ENCODE measurements at places on chromosomes 2 and 18.
A peak's percentile ranks its signal among the peaks of the same experiment; 100 is the strongest.

DNA sequence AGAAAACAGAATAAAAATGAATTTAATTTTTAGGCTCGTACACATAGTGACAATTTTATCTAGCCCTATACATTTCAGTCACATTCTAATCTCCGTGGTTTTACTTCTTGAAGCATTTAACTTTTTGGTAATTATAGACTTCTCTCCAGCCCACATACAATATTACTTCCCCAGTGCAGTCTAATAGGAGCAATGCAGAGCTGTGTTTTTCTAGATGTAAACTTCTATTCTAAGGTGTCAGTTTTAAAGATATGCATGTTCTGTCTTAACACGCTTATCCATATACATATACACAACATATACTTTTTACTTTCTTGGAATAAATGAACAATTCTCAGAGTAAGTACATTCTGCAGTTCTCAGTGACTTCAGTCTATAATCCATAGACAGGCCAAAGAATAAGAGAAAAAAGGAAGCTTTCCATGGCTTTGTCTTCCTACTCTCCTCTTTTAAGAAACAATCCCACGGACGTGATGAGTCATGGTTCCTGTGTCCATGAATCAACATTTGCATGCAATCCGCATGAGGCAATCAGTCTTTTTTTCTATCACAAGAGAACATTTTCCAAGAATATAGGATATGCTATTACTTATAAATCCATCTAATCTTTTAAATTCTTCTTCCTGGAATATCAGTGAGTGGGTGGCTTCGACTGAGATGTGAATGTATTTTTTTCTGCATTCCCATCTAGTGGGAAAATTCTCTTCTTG, 42.8 kb downstream of the CCDC102B start:
- no peak for DNase-seq

DNA sequence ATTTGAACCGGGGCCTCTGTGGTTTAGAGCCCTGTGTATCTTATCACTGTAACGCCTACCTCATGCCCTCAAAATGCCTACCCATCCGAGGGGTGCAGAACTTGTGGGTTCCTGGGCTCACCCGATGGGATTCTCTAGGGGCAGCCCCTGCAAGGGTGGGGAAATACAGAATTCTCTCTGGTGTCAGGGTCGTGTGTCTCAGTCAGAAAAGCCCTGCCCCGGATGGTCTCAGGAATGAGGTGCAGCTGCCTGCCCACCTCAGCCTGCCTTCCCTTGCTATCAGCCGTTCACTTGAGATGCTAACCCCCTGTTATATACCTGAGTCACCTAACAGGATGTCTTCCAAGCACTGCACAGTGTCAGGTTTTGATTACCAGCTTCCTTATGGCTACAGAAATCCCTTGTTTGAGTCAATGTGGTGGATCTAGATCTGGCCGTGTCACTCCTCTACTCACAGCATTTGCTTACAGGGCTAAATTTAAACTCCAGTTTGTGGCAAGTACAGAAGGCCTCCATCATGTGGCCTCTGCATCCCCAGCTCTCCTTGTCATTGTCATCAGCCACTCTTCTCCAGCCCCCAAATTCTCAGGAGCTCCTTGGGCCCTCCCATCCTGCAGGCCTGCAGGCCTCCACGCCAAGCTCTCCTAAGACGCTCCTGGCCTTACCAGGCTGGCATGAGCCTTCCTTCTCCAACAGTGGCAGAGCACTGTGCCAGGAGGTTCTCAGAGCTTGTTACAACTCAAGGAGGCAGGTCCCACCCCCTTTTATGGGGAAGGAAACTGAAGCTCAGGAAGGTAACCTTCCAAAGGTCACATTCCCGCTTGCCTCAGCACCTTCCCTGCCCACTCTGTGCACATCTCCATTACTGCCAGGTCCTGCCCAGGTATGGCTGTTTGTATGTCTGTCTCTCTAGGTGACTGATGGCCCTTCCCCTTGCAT, 14.3 kb upstream of the MAP3K2 start:
- DNase-seq, result peak; percentile 35

DNA sequence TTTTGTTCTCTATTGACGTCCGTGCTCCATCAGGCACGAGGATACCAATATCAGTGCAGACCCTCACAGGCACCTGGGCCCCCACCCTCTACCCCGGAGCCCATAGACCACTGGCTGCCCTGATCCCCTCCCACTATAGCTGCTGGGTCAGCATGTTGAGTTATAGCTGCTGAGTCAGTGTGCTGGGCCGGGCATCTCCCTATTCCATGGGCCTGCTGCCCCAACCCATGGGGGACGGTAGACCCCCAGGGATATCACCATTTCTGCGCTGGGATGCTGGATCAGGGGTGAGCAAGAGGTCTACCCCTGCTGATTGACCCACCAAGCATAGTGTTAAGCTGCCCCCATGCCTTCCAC, 100.1 kb upstream of the ST3GAL5 start:
- DNase-seq, result no peak

DNA sequence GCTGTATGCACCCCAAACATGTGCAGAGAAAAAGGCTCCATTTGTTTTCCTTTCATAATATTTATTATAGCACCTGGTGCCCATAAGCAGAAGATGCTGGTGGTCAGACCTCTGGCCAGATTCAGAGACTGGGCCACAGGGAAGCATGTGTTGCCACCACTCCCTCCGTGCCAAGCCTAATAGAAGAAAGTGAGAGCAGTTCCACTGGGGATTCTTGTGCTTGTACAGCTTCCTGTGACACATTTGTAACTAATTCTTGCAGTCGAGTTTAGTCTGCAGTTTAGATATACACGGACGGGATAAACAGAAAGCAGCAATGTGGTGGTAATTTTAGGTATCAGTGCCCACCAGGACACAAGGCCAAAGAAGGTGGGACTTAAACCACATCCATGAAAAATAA, 135.4 kb upstream of the PIEZO2 start:
- DNase-seq, result no peak

DNA sequence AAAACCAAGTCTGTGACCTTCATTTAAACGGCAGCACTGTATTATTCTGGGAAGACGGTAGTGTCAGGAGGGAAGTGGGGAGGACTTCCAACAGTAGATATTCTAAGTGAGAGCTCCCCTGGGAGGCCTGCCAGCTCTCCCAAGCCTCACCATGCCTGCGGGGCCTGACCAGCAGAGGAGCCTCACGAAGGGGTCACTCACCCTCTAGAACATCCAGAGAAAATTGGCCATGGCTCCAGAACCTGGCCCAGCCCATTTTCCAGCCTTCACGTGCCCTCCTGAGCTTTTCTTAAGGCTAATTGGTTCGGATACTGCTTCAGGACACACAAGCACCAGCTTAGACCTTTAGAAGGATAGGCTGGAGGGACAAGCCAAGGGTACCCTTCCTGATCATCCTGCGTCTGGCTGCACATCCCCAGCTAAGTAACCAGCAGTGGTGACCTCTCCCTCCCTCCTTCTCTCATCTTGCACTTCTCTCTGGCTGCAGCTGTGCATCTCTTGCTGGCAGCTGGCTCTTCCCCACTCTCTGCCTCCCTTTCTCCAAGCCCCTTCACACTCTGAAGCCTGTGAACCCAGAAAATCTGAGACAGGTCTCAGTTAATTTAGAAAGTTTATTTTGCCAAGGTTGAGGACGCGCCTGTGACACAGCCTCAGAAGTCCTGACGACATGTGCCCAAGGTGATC, 120.1 kb upstream of the PKDCC start:
- DNase-seq, result no peak

GRCh38 chr2:218880102-218880858, at the start of gene WNT10A:
TSS of gene WNT10A (plus strand) at chr2:218880852. CDS start at chr2:218880996, 144 bp downstream.
- peak; percentile 80 for DNase-seq

GRCh38 chr18:62809900-62810299, 94.6 kb downstream of the PHLPP1 start:
- no peak for DNase-seq

Data from activated naive CD4-positive, alpha-beta T cell treated with Interleukin-2 at 50 U/mL for 16 hours (primary cell).